Activated effector memory CD4-positive, alpha-beta T cell treated with Interleukin-2 at 50 U/mL for 16 hours (primary cell): ENCODE measurements at places on chromosomes 2 and 18.

GRCh38 chr2:57759822-57760300 is 286.7 kb upstream of the VRK2 start:
- peak; percentile 47 for DNase-seq

DNA sequence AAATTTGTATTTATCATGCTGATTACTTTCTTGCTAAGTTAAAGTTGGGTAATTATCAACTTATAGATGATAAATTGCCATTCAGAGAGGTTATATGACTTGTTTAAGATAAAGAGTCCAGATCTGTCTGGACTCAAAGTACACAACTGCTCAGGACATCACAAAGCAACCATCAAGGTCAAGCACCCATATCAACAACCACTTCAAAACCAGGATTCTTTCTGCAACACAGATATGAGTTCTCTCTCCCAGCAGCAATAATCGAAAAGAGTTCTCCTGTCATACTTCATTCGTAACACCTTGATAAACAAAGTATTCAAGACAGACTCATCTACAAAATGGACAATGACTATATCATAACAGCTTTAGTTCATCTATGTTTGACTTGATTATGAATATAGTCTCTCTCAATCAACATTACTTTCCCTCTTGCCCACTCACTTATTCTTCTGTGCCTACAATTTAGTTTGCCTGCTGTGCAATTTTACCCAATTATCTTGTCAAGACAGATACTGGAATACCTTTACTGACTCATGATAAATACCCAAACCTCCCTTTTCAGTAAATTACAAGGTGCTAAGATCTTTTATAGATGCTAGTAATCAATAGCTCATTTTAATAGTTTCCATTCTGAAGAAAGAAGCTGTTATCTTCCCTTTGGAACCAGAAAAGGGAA is 281.8 kb downstream of the NBAS start:
- DNase-seq: no peak

DNA sequence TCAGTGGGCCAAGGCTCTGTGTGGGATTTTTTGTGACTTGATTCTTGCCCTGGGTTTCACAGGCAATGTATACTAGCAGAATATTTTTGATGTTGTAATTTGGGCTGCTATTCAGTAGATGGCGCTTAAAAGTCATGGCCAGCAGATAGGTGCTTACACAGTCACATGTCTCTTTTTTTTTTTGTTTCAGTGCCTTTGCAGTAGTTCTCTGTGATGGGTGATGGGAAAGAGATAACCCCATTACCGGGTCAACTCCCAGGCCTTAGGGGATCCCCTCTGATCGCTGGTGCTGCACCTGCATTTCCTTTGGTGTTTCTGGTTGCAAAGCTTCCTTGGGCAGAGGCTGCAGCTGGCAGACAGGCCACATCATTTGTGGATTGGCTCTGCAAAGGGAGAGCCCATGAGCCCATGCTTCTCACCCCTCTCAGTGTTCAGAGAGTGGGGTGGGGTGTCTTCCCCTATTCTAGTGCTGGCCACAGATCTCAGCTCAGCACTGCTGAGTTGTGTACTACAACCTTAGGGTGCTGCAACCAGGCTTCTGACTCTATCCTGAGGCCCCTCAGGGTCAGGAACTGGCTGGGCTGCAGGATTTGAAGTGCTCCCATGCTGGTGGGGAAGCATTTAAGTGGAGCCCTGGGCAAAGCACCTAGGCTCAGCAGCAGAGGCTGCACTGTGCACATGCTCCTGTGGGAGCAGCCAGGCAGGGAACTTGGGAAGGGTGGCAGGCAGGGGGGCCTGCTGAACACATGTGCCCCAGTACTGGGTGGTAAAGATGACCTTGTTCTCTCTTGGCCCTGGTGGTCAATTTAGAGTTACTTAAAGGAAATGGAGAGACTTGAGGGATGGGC is 219.8 kb upstream of the SPHKAP start:
- no peak for DNase-seq

GRCh38 chr18:11565716-11566115 is 43.7 kb upstream of the SLC35G4 start:
- DNase-seq: no peak

DNA sequence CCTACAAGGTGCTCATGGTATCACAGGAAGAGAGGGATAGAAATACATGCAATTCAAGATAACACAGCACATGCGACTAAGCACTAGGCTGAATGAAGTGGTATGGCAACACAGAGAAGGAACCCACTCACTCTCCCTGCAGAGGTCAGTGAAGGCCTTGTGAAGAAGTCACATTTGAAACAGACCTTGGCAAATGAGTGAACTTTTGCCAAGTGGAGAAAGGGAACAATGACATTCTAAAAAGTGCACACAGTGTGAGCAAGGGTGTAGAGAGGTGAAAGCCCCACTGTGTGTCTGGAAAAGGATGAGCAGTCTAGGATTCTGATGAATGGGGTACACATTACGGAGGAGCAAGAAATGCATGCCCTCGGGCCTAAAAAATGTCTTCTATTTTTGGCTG is 23.3 kb downstream of the KLF7 start:
- no peak for DNase-seq

DNA sequence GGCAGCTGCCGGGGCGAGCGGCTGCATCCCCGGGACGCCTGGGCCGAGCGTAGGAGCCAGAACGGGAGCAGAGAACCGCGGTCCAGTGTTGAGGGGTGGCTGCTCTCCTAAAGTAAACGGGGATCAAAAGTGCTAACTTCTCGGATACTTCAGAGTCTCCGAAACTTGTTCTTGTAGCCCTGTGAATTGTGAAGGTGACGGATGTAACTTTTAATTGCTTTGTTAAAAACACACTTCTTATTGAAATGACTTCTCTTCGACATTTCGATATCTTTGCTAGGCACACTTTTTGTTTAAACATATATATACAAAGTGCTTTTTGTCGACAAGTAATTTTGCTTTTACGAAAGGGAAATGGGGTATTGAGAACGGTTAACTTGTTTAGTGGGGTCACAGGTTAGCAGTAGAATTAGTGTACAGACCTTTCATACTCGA is 540 bp downstream of the ATP9B start:
- no peak for DNase-seq

- no peak for DNase-seq
Measured at GRCh38 chr2:113081488-113082210, 13.9 kb downstream of the IL1F10 start.

DNA sequence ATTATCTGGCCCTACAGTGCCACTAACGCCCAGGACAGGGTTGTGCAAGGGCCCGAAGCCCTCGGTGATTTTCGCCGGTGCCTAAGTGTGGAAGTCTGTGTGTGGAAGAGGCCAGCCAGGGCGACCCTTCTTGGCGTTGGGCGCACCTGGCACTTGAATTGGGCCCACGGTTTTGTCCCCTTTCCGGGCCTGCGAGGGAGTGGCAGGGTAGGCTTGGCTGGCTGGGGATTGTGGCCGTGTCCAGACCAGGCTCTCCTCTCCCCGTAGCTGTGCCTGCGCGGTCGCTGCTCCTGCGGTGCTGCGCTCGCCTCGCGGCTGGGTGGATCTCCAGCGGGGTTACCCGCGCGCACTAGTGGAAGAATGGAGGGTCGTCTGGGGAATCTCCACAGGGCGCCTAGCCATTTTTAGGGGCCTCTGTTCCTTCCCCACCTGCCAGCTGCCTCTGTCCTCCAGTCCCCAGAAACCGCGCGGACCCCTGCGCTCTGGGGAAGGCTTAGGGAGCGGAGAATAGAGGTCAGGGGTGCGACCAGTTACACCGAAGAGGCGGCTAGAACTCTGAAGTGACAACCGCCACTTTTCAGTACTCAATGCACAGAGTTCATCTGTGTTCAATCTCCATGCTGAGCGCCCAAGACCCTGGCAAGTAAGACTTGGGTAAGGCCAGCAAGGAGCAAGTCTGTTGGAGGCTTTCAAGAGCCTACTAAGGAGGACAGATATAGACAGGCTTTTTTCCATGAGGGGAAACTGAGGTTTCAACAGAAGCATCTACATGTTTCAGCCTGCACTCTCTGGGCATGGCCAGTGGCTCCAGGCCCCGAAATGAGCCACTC is 16.0 kb downstream of the EVX2 start:
- DNase-seq: no peak

GRCh38 chr2:2590841-2591541 is 259.9 kb upstream of the MYT1L start:
- no peak for DNase-seq

DNA sequence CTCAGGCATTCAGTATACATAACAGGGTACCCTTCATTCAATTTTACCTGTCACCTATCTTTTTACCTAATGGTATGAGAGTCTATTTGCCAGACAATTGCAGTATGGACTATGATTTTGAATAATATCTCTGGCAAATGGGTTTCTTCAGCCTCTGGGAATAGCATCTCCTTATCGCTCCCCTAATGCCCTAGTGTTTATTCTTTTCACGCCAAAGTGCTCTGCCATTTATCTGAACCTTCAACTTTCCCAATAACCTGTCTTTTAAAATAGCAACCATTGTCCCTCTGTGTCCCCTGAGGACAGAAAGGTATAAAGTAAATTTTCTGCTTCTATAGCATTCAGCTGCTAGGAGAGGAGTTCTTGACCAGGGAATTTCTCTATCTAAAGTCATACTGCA is 45.0 kb upstream of the FSHR start:
- DNase-seq: no peak

- DNase-seq: no peak
Measured at GRCh38 chr2:159497847-159498246, 118.5 kb downstream of the BAZ2B start.

- DNase-seq: no peak
Measured at GRCh38 chr18:67893916-67894315, 377.4 kb upstream of the DSEL start.

- DNase-seq: no peak
Measured at GRCh38 chr2:20611077-20611843, 39.6 kb downstream of the HS1BP3 start.

GRCh38 chr2:53209679-53210458 is 557.7 kb upstream of the CHAC2 start:
- no peak for DNase-seq
